BJ (cell line): ENCODE measurements at places on chromosomes 6 and 20. TPM values are rescaled to one million over a fixed set of nuclear protein-coding genes. Genes with fewer than 3 reads are reported as not detected.

- DNase-seq, result no peak
These were observed 36.3 kb upstream of the TFAP2C start for GRCh38 chr20:56592817-56593216.

- peak; percentile 37 for DNase-seq
These were observed 170.8 kb upstream of the PHACTR1 start for GRCh38 chr6:12545619-12546409.

GRCh38 chr6:167329014-167329413 lies 4.1 kb downstream of the TTLL2 start:
- DNase-seq, result no peak

DNA sequence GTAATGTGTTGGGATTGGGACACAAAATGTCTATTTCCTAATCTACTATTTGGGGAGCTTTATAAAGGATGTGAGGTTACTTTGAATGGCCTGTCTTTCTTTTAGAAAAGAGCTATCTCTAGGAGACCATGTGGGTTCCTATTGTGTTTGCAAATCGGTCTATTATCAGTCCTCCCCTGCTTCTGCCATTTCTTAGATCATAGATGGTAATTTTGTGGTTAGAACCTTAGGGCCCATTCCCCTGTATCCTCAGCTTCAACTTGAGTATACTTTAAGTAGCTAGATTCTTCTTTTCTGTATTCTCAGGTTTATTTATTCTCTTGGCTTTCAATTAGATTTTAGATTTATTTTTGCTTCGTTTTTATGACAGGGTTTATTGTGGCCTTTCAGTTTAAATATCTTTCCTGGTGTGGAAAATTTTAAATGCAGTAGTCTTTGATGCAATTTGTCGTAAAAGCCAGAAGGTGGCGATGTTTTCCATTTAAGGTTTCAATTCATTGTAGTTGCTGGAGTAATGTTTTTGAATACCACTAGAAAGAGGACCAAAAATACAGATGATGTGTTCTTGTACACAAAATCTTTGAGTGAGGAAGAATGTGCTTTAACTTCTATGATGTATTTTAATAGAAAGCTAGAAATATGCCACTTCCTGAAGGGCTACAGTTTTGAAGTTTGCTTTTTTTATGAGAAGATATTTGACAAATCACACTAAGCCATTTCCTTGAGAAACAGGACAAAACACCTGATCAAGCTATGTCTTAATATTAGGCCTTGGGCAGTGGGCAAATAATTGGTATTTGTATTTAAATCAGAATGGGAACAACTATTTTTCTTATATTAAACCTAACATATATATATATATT lies 20.3 kb downstream of the TBPL1 start:
- DNase-seq, result no peak

The TTK gene
- 5.1 and 10.5 TPM in 2 replicates for polyA plus RNA-seq

The GSTA2 gene
- polyA plus RNA-seq, result not detected in 2 replicates

GRCh38 chr6:132972254-132972653 lies 157.9 kb downstream of the RPS12 start:
- DNase-seq, result no peak

DNA sequence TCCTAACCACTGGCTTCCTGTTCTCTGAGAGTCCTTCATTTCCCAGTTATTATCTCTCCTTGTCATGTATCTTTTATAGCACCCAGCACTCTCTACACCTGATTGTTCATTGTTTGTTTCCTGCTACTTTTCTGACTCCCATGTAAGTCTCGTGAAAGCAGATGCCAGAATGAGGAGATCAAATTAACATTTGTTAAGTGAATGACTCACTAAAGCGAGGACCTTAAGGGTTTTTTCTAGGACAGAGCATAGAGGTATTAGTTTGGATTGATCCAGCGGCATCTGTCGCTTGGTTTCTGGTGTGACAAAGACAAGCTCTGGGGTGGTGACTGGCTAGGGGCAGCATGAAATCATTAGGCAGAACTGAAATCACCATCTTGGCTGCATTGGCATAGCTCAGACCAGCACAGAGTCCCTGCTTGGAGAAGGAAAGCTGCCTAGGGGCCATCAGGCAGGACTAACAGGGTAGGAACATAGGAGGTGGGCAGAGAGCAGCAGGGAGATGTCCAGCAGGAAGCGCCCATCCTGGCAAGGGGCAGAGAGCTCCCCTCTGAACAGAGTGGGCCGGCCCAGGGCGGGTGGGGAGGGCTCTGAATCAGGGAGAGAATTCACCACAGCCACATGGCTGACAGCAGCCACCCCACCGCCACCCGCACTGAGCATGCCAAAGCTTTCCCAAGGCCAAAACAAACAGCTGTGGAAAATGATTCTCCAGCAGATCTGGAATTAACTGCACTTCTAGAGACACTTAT lies 97.1 kb upstream of the CEP85L start:
- DNase-seq, result no peak

The GPSM3 gene
- polyA plus RNA-seq, result 9.8 and 13.3 TPM in 2 replicates

GRCh38 chr6:40928307-40928706 lies 110.7 kb downstream of the UNC5CL start:
- DNase-seq, result no peak

- DNase-seq, result no peak
These were observed 18.6 kb upstream of the SPDEF start for GRCh38 chr6:34574647-34575293.

DNA sequence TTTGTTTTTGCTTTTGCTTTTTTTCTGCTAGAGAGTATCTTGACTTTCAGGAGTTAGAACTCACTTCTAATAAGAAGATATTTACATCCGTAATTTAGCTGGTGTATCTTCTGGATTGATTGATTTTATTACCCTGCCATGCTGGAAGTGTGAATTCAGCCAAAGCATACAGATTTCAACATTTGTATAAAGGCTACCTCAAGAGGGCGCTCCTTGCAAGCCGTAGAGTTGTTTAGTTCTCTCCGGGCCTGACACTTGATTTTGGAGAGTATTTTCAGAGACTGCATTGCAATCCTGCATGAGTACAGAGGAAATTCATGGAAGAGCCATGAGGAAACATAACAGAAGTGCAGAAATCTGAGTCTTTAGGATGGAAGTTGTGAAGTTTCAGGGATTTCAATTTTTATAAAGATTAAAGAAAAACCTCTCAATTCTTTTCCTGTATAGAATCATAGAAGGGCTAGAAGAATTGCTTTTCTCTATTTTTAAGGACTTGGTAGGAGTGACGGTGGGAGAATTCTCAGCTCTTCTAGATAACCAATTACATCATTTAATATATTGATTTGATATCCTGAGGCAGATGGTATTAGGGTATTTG lies 66.7 kb upstream of the TIAM2 start:
- DNase-seq, result no peak

DNA sequence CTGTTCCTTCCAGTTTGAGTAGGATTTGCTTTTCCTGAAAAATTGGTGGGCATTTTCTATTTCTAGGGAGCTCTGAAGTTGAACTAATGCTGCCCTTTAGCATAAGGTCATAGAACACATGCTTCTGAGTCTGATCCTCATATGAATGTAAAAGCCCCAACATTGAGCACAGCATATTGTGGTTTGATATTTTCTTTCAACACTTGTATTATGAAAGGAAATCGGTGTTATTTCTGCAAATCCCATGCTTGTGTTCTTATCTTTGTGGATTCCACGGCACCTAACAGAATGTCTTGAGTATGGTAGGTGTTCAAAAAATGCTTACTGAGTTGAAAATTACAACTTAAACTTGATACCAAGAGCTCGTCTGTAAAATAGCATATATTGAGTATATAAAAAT lies 85.8 kb downstream of the TRMT11 start:
- no peak for DNase-seq

The PTCHD4 gene
- polyA plus RNA-seq, result 2.1 and 3.1 TPM in 2 replicates

- no peak for DNase-seq
These were observed 50.5 kb upstream of the DTNBP1 start for GRCh38 chr6:15713325-15713724.

The ADGB gene
- polyA plus RNA-seq, result not detected in 2 replicates

GRCh38 chr6:162736961-162737360 lies 9.2 kb downstream of the PACRG start:
- DNase-seq, result no peak

The ADGRF4 gene
- 0.04 TPM in 1 of 2 replicates, not detected in the other for polyA plus RNA-seq

The CENPW gene
- 6.5 and 10.3 TPM in 2 replicates for polyA plus RNA-seq

The CYP24A1 gene
- 0.07 and 0.10 TPM in 2 replicates for polyA plus RNA-seq
